IMR-90 (cell line): ENCODE measurements at places on chromosomes 12 and 14.
A peak's percentile ranks its signal among the peaks of the same experiment; 100 is the strongest.

GRCh38 chr12:39123580-39124253 lies 218.3 kb upstream of the CPNE8 start:
- DNase-seq: no peak

DNA sequence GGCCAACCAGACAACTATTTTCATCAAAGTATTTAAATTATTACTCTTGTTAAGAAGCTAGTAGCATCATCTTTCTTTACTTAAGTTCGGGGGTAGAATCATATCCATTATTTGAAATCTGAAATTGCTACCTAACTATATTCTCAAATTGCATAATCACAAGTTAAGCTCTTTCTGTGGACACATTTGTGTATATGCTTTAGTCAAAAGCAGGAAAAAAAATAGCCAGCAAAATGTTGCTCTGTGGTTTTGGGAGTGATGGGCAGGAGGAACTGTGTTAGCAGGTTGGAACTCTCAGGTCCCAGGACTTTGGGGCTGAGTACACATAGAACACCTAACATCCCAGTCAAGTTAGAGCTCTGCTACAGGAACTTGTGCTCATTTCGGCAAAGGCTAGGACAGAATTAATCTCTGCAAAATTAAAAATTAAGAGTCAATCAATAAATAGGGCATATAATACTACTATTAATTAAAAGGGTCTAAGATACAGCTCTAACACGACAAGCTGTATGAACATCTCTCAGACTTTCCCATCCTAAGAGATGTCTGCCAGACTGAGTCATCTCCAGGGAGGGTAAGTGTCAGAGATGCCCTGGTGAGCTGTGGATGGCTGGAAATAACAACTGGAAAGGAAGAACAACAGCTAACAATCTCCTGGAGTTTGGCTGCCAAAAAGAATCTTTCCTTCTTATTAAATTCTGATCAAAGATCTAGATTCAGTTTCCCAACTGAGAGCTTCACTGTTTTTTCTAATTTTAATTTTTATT lies 203.5 kb upstream of the GZMB start:
- peak; percentile 53 for DNase-seq

DNA sequence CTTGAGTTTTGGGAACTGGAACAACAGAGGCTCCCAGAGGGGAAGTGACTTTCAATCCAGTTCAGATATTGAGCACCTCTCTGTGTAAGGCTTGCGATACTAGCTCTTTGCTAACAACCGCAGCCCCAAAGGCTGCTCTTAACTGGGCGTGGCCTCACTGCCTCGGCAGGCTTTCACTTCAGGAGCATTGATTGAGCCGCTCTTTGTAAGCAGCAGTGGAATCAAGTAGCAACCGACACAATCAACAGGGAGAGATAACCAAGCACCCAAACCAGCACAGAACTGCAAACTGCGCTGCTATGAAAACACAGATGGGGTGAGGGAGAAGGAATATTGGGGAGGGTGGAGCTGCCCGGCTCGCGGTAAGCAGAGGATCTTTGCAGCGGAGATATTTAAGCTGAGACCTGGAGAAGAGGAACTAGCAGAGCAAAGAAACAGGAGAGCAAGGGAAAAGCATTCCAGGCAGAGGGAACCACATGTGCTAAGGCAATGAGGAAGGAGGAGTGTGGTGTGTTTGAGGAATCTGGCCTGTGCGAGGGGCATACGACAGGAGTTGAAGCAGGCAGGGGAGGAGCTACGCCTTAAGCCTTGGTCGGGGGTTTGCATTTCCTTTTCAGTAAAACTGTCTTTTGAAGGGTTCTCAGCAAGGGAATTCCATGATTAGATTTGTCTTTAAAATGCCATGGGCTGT lies 17.3 kb upstream of the YY1 start:
- DNase-seq: peak; percentile 62

GRCh38 chr14:51860164-51860824 lies at the start of gene GNG2:
GNG2 (plus strand) TSS chr14:51860612; CDS start chr14:51950679, 90,067 bp downstream.
- peak; percentile 75 for DNase-seq

- no peak for DNase-seq
These were observed 1037.8 kb downstream of the BCL11B start for GRCh38 chr14:98234208-98234607.
